Endodermal cell (in vitro differentiated cells): ENCODE measurements at places on chromosomes 11 and 22. TPM values are rescaled to one million over a fixed set of nuclear protein-coding genes. Genes with fewer than 3 reads are reported as not detected.

GRCh38 chr11:116225784-116226585 lies 546.8 kb downstream of the BUD13 start:
- no peak for DNase-seq

GRCh38 chr11:21896216-21896615 lies 296.7 kb upstream of the ANO5 start:
- no peak for DNase-seq

GRCh38 chr22:44276706-44277356 lies 35.9 kb downstream of the SHISAL1 start:
- DNase-seq = no peak

GRCh38 chr11:71425860-71426259 lies 22.3 kb downstream of the DHCR7 start:
- no peak for DNase-seq

WNT7B gene
- 0.35 TPM in 1 of 3 replicates, not detected in the others for total RNA-seq

GRCh38 chr22:35649026-35649553 lies 844 bp downstream of the APOL6 start:
- no peak for DNase-seq

ELMOD1 gene
- 0.45 and 0.46 TPM in 2 replicates for total RNA-seq

TAF10 gene
- total RNA-seq = 158 to 202 TPM (median 194 TPM) in 3 replicates
